ENCODE measurements at places on chromosomes 7 and 10.

DNA sequence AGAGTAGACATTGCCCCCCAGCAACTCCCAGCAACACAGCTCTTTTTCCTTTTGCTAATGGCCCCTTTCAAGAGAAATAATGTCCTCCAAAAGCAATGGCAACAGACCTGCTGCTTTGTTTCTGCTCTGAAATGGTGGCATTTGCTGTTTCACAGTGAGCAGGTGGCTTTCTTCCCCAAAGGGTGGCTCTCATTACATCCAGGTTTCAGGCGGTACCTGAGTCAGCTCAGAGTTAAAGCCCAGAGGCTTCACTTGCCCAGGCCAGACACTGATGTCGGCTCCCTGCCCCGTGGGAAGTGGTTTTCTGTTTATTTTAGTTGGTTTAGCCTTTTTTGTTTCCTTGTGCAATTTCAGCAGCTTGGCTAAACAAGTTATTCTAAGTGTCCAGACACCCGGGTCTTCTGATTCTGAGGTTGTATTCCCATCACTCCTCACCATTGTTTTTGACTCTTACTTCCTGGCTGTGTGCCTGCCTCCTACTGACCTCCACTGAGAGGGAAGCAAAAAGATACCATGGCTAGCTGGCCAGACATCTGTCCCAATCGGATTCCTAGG lies 7.8 kb upstream of the ATOH7 start:
- no peaks in the 10 kb centered on the region for H3K36me3 ChIP-seq
- no peak overlapping the region for H3K27ac ChIP-seq
- H3K4me3 ChIP-seq: no peak overlapping the region
- DNase-seq: no peak
- H3K4me1 ChIP-seq: no peaks in the 10 kb centered on the region
- no peaks in the 10 kb centered on the region for H3K27me3 ChIP-seq

- no peaks in the 10 kb centered on the region for H3K27me3 ChIP-seq
- H3K27ac ChIP-seq: no peak overlapping the region
- H3K36me3 ChIP-seq: no peaks in the 10 kb centered on the region
- no peak for DNase-seq
Measured at GRCh38 chr7:96116173-96116572, 205.7 kb downstream of the SLC25A13 start.

- DNase-seq: no peak
- H3K36me3 ChIP-seq: no peaks in the 10 kb centered on the region
- H3K27ac ChIP-seq: no peak overlapping the region
- H3K4me1 ChIP-seq: peaks cover 34% of the 10 kb centered on the region
- peaks cover 38% of the 10 kb centered on the region for H3K27me3 ChIP-seq
- no peak overlapping the region for H3K4me3 ChIP-seq
Measured at GRCh38 chr10:129970465-129971364, 6.6 kb upstream of the EBF3 start.

DNA sequence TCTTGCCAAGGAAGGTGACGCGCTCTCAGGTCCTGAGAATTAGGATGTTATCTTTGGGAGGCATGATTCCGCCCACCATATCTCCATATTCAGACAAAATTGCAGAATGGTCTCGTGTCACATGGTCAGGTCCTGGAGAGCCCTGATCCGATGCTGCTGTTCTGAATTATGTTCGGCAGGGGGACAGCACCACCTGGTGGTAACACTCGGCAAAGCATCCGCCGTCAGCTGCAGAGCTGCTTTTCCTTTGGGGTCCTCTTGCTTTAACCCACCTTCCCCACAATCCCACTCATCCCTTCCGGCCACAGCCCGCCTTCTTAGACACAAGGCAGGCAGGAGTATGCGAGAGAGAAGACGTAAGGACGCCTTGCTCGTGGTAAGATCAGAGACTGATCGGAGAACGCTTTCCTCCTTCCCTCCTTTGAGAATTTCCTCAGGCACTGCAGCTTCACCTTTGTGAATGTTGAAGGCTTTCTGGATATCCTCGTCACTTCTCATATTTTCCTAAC lies 327.8 kb upstream of the C7orf33 start:
- H3K4me1 ChIP-seq: no peaks in the 10 kb centered on the region
- no peaks in the 10 kb centered on the region for H3K36me3 ChIP-seq
- peak overlapping the region; percentile 46 for H3K4me3 ChIP-seq
- H3K27me3 ChIP-seq: no peaks in the 10 kb centered on the region
- no peak for DNase-seq

- no peak overlapping the region for H3K27ac ChIP-seq
- H3K27me3 ChIP-seq: no peaks in the 10 kb centered on the region
- H3K4me1 ChIP-seq: no peaks in the 10 kb centered on the region
- no peaks in the 10 kb centered on the region for H3K36me3 ChIP-seq
Measured at GRCh38 chr7:94160719-94161435, 156.7 kb upstream of the BET1 start.

DNA sequence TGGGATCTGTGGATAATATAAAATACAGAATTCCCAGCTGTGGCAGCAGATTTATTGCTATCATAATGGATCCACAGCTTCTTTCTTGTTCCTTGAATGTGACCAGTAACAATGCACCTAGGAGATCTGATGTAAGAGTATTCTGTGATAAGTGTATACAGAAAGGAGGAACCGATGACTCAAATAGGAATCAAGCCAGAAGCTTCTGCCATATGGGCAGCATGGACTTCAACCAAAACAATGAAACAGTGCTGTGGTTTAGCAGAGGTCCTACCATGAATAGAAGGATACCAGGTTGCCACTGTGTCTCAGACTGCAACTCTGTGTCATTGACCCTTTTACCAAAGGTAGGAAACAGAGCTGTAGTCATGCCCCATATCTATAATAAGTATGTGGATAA lies 81.8 kb downstream of the PTPRZ1 start:
- H3K4me3 ChIP-seq: no peak overlapping the region
- DNase-seq: no peak
- no peaks in the 10 kb centered on the region for H3K4me1 ChIP-seq

GRCh38 chr7:102973096-102973802 lies 60.4 kb downstream of the LRRC17 start:
- no peaks in the 10 kb centered on the region for H3K36me3 ChIP-seq
- no peak overlapping the region for H3K4me3 ChIP-seq
- no peaks in the 10 kb centered on the region for H3K27me3 ChIP-seq

DNA sequence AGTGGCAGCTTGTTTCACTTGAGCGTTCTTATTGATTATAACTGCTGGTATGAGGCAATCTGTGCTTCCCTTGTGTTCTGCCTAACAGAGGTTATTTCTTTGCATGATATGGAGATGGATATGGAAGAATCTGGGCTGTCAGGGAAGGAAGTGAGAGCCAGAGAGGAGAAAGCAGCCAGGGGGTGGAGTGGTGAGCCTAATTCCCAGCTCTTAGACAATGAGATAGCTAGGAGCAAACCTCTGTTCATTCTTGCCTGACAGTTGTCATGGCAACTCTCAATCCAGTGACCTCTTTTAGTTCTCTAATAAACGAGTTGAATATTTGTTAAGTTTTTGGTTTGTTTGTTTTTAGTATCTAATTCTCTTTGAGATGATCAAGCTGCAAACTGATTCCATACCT lies 214.3 kb downstream of the NRG3 start:
- H3K27ac ChIP-seq: no peak overlapping the region
- H3K27me3 ChIP-seq: no peaks in the 10 kb centered on the region
- H3K4me1 ChIP-seq: no peaks in the 10 kb centered on the region

DNA sequence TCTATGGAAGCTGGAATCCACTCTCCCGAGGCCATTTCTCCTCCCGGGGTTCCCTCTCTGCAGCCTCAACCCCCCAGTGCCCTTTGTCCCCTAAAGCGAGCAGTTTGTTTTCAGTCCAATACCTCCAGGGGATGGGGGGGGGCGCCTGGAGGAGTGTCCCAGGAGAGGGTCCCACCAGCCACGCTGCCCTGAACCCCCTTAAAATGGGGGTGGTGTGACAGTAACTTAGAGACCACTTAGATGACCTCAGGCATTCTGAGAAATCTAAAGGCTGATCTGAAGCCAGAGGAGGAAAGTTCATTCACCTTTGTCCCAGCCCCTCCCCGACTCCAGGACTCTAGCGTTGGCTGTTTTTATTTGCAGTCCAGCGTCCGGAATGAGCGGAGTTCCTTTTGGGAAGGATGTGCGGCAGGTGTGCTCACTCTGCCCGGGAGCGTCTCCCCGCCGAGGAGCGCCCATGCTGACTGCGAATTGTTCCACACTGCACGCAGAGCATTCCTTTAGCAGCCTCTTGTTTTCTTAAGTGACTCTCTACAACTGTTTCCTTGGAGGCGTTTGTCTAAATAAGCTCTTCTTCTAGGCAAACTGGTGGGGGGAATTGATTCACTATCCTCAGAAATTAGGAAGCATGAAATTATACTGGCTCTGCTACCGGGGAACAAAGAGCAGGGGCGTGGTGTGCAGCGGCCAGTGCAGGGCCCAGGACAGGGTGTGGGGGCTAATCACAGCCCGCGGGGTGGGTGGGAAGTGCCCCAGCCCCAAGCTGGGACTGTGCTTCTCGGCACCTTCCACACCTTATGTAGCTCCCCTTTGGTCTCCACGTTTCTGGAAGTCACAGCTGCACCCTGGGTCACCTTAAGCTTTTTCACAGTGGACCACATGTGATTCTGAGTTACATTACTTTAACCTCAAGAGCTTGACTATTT lies 46.3 kb downstream of the SYPL1 start:
- H3K27ac ChIP-seq: peak overlapping the region; percentile 83
- H3K4me1 ChIP-seq: peaks cover 76% of the 10 kb centered on the region
- H3K4me3 ChIP-seq: peak overlapping the region; percentile 30

GRCh38 chr10:26439406-26440087 lies 1.4 kb downstream of the APBB1IP start:
- H3K4me3 ChIP-seq: peak overlapping the region; percentile 42
- DNase-seq: no peak

GRCh38 chr10:58791137-58791536 lies 278.5 kb downstream of the BICC1 start:
- no peaks in the 10 kb centered on the region for H3K36me3 ChIP-seq
- no peak overlapping the region for H3K4me3 ChIP-seq
- peaks cover 4% of the 10 kb centered on the region for H3K4me1 ChIP-seq
- H3K27ac ChIP-seq: no peak overlapping the region

DNA sequence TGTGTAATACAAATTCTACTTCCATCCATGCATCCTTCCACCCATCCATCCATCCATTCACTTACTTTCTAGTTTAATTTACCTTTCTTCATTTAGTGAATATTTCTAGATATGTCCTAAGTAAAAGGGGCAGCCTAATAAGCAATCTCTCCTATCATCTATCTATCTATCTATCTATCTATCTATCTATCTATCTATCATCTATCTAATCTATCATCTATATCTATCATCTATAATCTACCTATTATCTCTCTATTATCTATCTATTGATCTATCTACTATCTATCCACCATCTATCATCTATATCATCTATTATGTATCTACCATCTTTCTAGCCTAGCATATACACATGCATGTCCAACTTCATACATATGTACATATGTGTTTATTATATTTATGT lies 104.2 kb downstream of the PTPN20 start:
- DNase-seq: no peak
- H3K4me3 ChIP-seq: no peak overlapping the region
- H3K27ac ChIP-seq: no peak overlapping the region
- H3K4me1 ChIP-seq: no peaks in the 10 kb centered on the region

DNA sequence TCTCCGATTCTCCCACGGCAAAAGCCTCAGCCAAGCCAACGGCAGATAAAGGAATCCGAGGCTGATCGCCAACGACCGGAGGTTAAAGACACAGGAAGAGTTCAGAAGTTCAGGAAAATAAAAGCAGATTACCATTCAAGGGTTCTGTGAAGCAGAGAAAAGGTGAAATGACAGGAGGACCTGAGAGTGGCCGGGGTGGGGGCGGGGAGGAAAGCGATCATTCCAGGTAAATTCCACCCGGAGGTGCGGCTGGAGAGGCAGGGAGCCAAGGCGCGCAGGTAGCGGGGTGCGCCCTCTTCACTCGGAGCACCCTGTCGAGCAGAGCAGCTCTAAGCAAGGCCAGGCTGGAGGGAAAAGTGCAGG lies 35.3 kb upstream of the SEPHS1 start:
- no peak for DNase-seq
- peaks cover 49% of the 10 kb centered on the region for H3K27me3 ChIP-seq
- H3K4me1 ChIP-seq: peaks cover 4% of the 10 kb centered on the region

DNA sequence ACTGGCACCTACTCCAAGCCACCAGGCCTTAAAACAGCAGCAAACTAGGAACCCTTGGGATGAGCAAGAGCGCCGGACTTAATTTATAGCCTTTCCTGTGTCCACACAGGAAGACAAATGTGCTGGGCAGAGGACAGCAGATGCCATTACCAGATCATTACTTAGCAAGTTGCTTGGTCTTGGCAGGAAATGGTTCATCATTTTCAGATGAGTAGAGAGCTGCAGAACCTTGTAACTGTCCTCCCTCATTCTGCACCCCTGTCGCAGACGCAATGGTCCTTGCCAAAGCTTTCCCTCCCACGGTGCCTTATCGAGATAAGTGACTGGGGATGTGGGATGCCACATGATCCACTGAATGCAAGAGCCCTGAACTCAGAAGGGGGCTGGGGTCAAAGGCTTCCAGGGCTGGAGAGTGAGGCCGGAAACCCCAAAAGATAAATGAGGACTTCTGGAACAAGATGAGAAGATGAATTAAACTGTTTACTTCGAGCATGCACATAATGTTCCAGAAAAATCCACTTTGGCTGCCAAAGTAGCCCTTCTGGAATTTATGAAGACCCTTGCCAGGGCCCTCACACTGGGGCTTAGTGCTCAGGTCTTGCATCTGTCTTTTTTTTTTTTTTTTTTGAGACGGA lies 145.6 kb upstream of the ZNF32 start:
- peaks cover 9% of the 10 kb centered on the region for H3K4me1 ChIP-seq
- H3K27me3 ChIP-seq: no peaks in the 10 kb centered on the region
- H3K4me3 ChIP-seq: no peak overlapping the region
- H3K27ac ChIP-seq: no peak overlapping the region
- no peaks in the 10 kb centered on the region for H3K36me3 ChIP-seq
- DNase-seq: no peak

DNA sequence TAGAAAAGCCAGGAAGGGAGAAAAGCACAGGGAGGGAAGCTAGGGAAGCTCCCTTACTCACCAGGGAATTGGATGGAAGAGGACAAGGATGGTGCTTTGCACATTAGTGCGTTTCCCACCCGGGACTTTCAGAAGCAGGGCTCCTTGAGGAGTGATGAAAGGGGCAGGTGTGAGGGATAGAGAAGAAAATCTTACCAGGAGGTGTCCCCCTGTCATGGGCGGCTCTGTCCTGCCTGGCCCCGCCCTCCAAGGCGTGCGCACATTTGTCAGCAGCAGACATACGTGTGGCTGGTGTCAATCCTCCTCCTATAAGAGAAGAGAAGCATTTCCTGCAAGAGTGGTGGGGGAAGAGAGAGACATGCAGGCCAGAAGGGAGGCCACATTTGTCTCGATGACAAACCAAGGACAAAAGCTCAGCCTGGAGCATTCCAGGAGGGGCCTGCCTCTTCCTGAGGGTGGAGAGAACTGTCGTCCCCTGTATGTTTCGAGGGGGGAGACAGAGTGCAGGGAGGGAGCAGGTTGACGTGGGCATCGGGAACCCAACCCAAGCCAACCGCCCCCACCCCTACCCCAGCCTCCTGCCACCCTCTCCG lies 47.4 kb upstream of the COMTD1 start:
- H3K4me3 ChIP-seq: peak overlapping the region; percentile 21
- H3K36me3 ChIP-seq: peaks cover 3% of the 10 kb centered on the region

- H3K27ac ChIP-seq: no peak overlapping the region
- H3K4me3 ChIP-seq: no peak overlapping the region
- DNase-seq: no peak
Measured at GRCh38 chr7:45136106-45137060, 21.2 kb upstream of the RAMP3 start.

- H3K4me1 ChIP-seq: peaks cover 72% of the 10 kb centered on the region
- peaks cover 23% of the 10 kb centered on the region for H3K36me3 ChIP-seq
- peak overlapping the region; percentile 71 for H3K27ac ChIP-seq
- H3K27me3 ChIP-seq: no peaks in the 10 kb centered on the region
- no peak for DNase-seq
- H3K4me3 ChIP-seq: no peak overlapping the region
Measured at GRCh38 chr10:109895095-109895818, 28.1 kb downstream of the XPNPEP1 start.
